ENCODE measurements at places on chromosomes 2 and 18.

- DNase-seq: peak; percentile 47
Measured at GRCh38 chr2:217789003-217789735, 213.6 kb downstream of the TNS1 start.

GRCh38 chr2:234812851-234813250, 139.0 kb upstream of the SH3BP4 start:
- DNase-seq: no peak

DNA sequence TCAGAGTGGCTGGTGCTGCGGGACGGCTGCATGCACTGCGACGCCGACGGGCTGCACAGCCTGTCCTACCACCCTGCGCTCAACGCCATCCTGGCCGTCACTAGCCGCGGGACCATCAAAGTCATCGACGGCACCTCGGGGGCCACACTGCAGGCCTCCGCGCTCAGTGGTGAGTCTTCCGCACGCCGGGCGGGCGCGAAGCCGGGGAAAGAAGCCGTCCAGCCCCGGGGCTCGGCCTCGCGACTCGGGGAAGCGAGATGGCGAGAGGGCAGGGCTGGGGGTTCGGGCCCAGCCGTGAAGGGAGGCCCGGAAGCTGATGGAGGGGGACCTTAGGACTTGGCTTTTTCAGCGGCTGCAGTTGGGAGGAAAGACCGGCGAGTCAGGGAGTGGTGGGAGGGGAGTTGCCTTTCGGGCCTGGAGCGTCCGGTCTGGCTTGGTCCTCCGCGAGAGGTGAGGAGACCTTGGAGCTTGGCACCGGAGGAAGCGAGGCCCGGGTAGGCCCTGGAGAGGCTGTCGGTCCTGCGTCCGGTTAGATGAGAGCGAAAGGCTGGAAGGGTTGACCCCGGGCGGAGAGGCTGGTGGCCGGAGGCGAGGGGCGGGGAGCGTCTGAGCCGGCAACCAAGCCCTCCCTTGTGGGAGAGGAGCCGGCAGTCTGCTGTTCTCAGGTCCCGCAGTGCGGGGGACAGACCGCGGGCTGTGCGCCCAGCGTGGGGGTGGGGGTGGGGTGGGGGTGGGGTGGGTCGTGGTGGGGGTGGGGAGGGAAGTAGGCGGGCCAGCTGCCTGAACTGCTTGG, 691 bp downstream of the BIRC6 start:
- DNase-seq: no peak

- DNase-seq: no peak
Measured at GRCh38 chr2:183614799-183615435, 490.7 kb downstream of the NUP35 start.

- no peak for DNase-seq
Measured at GRCh38 chr2:233490831-233491230, 75.8 kb downstream of the USP40 start.

DNA sequence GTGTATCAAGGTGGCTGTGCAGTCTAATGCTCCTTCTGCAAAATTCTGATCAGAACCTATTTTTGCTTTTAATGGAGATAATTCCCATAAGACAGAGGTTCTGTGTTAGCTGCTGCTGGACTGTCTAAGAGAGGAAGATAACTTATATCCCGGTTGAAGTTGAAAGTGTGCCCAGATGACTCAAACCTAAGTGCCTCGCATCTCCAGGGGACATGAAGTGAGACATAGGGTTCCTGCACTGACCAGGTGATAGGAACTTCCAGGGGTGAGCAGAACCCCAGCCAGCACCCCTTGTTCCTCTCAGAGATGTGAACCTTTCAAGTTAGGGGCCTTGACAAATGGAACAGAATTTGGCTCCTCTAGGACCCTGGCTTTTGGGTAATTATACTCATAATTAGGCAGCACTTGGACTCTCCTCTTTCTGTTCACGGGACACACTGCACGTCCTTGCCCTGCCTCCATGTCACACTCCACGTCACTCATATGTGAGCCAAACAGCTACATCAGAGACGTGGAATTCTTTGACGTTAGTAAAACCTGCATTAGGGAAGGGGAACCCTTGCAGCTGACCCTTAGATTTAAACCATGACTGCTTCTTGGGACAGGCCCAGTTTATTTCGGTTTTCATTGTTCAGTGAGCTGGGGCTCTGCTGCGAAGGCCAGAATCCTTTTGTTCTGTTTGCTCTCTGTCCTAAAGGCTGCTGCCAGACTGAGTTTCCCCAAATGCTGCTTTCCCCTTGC, 104.5 kb upstream of the ALPP start:
- DNase-seq: no peak

DNA sequence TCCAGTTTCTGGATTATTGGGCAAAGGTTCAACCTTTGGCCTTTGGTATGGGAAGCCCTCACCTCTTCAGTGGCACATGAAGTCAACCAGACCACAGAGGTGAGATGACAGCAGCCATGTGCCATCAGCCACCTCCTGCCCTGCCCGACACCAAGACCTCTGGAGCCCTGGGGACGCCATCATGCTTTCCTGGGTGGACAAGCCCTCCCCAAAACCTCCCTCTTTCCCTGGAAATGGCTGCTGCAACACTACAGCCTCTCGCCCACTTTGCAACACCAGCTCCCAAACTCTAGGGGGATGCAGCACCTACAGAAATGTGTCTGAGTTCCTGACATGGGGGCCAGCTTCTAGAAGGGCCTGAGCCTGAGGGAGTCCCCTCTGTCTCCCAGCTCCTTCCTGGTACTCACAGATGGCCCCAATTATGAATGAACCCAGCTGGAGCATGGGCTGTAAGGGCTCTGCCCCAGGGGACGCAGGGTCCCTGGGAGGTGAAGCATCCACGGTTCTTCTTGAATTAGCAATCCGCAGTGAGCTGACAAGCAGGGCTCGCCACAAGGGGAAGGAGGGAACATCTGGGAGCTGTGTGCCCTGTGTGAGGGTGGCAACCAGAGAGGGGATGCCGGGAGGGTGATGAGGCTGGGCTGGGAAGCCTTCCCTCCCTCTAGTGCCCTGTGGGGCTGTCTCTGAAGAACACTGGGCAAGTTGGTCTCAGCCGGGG, 268.5 kb upstream of the HDAC4 start:
- no peak for DNase-seq

DNA sequence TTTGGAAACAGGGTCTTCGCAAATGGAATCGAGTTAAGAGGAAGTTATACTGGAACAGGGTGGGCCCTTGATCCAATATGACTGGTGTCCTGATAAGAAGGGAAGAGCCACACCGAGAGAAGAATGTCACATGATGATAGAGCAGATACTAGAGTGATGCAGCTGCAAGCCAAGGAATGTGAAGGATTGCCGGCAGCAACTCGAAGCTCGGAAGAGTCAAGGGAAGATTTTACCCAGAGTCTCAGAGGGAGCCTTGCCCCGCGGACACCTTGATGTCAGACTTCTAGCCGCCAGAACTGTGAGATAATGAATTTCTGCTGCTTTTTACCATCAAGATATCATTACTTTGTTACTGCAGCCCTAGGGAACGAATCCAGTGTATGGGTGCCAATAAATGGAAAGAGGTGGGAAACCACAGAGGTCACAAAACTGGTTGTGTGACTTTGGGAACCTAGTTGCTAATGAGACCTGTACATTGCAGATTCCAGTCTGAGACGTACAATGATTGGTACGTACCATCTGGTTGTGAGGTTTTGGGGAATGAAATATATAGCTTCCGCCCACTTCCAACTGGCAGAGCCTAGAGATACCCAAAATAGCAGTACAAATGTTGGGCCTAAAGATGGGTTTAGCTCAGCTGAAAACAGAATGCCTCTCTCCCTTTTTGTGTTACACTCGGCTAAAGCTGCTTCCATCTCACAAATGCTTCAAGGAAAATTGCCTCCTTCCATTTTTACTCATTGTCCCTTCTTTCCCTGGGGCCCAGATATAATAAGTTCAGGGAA, 28.6 kb upstream of the VWA3B start:
- no peak for DNase-seq

GRCh38 chr2:241559323-241560161, 997 bp downstream of the BOK start:
- DNase-seq: no peak

DNA sequence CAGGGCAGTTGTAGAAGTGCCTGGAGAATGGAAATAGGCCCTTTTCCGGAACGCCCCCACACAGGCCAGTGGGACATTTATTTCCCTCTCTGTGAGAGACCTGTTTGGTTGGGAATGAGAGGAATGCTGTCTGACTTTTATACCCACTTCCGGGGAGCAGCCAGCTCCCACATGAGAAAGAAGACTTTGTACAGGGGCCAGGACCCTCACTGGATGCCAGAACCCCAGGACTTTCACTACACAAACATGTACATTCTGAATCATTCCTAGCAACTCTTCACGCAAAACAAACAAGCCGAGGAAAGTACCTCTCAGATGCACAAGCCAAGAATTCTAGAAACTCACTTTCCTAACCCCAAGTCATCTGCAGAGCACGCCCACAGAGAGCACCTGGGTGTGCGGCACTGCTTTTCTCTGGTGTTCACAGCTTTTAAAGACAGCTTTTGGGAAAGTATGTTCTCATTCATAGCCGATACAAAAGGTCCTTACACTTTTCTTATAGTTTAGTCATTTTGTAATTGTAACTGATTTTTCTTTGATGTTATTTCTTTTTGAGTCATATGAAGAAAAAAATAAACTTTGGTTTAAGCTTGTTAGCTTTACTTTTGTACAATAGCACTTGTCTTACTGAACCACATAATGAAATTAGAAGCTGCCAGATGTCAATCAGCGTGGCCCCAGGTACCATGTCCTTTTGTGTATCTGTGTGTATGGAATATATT, 856.1 kb upstream of the ID2 start:
- no peak for DNase-seq

- no peak for DNase-seq
Measured at GRCh38 chr2:217055624-217056023, 195.8 kb upstream of the TNP1 start.

DNA sequence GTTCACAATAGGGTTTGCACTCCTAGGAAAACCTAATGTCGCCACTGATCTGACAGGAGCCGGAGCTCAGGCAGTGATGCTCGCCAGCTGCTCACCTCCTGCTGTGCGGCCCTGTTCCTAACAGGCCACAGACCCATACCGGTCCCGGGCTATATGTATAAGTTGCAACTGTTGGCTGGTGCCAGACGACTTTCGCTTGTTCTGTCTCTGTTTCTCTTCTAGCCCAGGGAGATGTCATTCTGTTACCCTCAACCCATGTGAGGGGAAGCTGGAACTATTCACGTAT, 170.3 kb downstream of the BCL2 start:
- DNase-seq: no peak

GRCh38 chr2:162565666-162566065, 221.7 kb downstream of the GCA start:
- DNase-seq: no peak

GRCh38 chr2:124838406-124838805, 813.3 kb downstream of the CNTNAP5 start:
- DNase-seq: no peak

Measured in AG04450 (cell line).